Renal cortex interstitium (tissue), 15 donors: ENCODE measurements at places on chromosomes 2 and 18. TPM values are rescaled to one million over a fixed set of nuclear protein-coding genes. Genes with fewer than 3 reads are reported as not detected.

DNA sequence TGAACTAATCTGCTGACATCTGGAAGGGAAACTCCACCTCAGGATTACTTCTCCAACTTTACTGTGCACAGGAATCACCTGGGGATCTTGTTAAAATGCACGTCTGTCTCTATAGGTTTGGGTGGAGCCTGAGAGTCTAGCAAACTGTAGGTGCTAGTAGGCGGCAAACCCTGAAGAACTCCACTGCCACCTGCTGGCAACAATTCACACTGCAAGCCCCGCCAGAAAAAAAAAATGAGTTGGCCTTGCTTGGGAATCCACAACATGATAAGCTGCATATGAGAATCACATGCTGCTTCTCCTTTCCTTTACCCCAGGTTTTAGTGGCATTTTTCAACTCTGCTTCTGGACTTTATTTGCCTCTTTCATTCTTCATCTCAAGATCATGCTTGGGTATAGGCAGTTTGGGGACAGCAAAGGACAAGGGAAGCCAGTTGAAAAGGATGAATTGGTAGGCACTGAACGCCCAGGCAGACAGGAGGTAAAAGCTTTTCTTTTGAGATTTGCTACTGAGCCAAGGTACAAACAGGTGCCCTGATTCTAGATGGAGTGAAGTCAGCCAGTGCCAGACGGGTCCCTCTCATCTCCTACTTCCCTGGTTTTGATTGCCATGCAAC lies 88.8 kb downstream of the VIT start:
- peak; percentile 56 for DNase-seq

GRCh38 chr2:64045938-64046337 lies 26.7 kb upstream of the VPS54 start:
- DNase-seq = no peak

GRCh38 chr2:204126705-204127104 lies 190.1 kb downstream of the ICOS start:
- DNase-seq = no peak

SMIM21 gene
- 0.09 TPM for polyA plus RNA-seq

C2orf66 gene
- 0.22 TPM for polyA plus RNA-seq
